NCI-H1436 treated with DMSO at 0.1 percent for 48 hours (cell line): ENCODE measurements at places on chromosomes 11 and 22.

DNA sequence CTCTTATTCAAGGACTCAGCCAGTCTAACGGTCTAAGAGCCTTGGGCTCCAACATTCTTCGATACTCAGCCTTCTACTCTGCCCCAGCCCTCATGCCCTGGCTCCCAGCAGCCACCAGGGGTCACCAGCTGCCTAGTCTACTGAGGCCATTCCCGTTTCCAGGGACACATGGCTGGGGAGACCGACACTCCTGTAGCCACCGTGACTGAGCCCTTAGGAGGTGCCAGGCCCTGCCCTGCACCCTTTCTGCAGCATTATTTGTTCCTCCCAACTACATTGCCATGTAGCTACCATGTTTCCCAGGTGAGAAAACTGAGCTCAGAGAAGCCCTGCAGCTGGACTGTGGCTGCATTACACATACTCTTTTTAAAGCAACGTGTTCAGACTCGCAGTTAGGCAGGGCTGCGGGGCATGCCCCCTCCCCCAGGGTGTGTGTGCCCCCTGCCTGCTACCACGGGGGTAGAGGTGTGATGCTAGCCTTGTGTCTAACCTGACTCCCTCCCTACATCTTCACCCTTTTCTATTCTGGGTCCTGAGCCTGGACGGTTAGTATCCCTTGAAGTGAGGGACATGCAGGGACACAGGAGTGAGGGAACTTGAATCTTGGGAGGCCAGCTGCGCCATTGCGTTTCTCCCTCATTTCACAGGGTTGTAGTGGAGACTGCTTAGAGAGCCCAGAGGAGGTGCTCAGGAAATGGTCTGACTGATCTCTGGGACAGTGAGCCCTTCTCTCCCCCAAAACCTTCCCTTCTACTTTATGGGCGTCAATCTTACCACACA lies 17.5 kb downstream of the ATG16L2 start:
- DNase-seq, result peak; percentile 23

- DNase-seq, result no peak
These were observed at the start of gene INPPL1 for GRCh38 chr11:72224564-72225410. Gene INPPL1, plus strand, starts transcription at chr11:72224767. Its CDS starts 218 bp downstream, at chr11:72224985.

- DNase-seq, result no peak
These were observed 3922.5 kb upstream of the OR11H1 start for GRCh38 chr22:11605468-11605981.

DNA sequence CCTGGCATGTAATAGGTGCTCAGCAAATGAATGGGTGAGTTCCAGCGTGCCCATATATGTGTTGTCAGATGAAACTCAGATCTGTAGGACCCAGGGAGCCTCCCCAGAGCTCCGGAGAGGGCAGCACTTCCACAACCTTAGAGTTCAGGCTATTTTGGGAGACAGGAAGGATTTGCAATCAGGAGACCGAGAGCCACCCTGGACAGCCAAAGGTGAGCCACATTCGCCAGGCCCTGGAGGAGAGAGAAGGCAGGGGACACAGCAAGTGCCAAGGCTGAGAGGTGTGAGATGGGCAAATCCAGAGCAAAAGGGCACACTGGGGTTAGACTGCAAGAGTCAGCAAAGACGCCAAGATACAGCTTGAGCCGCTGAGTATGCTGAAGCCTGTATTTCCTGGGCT lies 66.4 kb downstream of the CD82 start:
- DNase-seq, result no peak

DNA sequence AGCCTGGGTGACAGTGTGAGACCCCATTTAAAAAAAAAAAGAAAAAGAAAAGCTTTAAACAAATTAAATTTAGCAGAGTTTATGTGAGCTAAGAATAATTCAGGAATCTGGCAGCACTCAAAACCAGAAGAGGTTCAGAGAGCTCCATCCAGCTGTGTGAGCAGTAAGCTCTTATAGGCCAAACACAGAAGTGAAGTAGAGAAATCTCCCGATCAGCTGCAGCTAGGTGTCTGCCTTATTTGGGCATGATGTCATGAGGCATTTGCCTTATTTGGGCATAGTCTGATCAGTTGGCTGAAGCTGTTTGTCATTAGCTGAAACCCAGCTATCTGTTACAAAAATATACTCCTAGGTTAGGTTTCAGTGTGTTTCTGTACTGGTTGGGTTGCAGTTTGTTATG lies 8.2 kb downstream of the MS4A15 start:
- no peak for DNase-seq

- no peak for DNase-seq
These were observed 116.6 kb upstream of the THY1 start for GRCh38 chr11:119539583-119539982.

DNA sequence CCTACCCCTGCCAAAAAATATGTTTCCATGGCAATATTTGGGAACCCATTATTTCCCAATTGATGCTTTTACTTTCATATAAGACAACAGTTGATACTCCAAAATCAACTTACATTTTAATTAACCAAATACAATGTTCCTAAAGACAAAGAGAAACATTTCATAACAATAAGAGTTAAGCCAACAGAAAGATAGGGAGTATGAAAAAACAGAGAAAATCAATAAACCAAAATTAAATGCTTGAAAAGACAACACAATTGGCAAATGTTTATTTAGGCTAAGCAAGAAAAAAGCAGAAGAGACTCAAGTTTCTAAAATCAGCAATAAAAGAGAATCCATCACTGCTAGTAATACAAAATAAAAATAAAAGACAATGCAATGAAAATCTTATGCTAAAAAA lies 123.1 kb upstream of the VPREB1 start:
- DNase-seq, result no peak

DNA sequence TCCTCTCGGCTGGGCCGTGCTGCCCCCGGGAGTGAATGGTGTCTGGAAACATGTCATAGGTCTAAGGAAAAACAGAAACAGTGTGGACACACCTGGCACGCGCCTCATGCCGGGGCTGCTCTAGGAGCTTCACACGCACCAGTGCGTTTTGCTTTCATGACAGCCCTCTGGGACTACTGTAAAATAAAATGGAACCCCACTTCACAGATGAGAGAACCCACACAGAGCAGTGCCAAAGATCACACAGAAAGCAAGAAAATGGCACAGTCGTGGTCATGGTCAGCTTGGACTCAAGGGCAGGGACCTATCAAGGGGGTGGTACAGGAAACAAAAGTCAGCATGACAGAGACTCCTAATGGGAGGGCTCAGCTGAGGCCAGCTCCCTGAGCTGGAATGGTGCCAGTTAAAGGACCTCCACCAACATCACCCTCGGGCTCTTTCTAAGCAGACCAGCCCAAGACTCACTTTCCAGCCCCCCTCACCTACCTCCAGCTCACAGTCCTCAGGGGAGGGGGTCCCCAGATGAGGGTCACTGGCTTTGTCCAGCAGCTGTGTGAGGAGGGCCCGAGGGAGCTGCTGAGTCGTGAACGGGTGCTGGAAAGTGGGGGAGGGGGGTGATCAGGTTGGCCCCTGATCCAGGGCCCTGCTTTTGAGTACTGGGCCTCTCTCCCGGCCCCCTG lies 3.3 kb downstream of the MAP4K2 start:
- DNase-seq, result no peak

DNA sequence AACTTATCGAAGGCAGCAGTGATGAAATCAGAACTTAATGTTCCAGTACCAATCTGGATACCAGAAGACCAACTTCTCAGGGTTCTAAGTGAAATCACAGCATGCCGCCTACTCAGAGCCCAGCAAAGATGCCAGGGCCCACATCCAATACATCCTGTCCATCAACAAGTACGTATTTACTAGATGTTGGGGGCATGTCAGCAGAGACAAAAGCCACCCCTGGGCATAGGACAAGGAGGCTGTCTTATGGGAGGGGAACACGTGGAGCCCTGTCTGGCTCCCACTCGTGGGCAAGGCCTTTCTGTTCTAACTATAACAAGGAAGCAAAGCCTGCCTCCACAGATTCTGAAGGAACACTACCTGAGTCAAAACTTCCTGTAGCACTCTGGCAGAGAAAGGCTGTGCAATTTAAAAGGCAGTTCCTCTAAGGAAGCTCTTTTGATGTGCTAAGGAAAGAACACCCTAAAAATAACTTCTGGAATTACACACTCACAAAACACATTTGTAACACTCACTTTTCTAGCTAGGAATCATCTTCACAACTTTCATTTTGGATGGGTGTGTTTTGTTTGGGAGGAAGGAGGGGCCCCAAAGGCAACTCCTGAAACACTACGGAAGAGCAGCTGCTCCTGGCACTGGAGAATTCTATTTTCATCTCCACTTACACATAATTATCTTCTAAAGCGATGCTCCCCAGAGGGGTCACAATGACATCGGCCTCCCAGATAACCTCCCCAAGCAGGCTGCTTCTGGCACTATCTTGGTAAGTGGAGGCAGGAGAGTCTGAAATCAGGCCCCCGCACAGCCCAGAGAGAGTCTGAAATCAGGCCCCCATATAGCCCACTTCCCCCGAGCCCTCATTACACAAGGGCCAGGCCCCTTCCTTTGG lies 14.2 kb downstream of the SMCO4 start:
- DNase-seq, result peak; percentile 71

DNA sequence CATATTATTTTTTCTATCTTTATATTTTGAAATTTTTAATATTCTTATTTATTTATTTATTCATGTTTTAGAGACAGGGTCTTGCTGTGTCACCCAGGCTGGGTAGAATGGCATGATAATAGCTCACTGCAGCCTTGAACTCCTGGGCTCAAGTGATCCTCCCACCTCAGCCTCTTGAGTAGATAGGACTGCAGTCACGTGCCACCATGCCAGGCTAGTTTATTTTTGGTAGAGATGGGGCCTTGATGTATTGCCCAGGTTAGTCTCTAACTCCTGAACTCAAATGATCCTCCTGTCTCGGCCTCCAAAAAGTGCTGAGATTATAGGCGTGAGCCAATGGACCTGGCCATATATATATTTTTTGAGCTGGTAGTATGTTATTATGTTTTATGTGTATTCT lies 2.4 kb upstream of the SPDYC start:
- DNase-seq, result no peak

DNA sequence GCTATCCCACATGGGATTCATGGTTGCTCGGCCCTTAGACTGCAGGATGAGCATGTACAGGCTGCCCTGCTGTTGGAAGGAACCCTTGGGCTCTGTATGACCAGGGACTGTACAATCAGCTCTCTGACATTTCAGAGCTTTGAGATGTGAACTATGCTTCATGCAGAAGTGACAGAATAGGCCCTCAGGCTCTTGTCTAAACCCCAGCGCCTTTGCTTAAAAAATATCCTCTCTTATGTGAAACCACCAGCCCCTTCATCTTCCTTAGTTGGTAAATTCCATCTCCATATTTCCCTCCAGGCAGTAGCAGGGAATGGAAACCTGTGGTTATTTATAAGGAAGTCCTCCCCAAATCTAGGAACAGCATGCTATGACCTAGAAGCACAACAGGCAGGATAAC lies 78.9 kb upstream of the PLET1 start:
- DNase-seq, result no peak

- DNase-seq, result no peak
These were observed 279.8 kb downstream of the DDX10 start for GRCh38 chr11:108944471-108945178.

DNA sequence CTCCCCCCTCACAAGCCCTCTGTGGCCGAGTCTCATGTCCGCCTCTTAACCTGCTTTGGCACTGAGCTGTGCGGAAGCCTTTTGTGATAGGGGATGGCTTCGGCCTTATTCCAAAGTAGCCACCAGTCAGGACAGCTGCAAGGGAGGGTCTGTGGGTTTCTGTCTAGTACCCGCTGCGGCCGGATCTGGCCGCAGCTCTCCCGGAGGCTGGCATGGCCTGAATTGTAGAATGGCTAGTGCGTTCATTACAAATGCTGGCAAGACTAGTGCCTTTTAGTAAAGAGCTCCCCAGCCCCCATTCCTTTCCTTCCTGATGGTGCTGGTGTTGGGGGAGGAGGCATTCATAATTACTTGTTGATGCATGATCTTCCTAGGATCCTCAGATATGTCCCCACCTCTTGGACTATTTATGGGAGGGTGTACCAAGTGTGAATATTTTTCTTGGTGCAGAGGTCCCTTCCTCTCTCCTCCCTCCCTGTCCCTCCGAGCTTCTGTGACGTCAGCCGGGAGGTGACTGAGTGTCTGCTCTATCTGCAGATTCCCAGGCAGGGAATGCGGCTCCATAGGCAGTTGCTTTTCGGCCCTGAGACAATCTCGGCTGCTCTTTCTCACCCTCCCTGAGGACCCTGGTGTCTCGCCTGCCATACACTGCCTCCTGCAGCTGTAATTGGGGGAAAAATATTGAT lies 108.7 kb upstream of the E2F8 start:
- no peak for DNase-seq

GRCh38 chr11:122703541-122704272 lies 48.2 kb downstream of the UBASH3B start:
- no peak for DNase-seq

DNA sequence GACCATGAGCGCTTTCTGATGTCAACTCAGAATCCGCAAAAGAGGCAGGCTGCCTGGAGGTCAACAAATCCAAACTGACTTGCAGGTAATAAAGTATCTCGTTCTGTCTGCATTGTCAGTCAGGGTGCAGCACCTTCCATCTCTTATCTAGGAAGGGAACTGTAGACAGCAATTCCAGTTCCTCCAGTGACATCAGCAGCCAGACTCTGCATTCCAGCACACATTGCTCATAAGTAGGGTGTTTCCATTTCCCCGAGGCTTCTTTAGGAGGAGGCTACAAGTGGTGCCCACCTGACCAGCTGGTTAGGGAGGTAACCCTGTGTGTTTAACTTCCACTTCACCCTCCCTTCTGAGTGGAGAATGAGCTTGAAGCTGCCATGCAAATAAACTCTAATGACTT lies 53.3 kb downstream of the NTM start:
- DNase-seq, result no peak

DNA sequence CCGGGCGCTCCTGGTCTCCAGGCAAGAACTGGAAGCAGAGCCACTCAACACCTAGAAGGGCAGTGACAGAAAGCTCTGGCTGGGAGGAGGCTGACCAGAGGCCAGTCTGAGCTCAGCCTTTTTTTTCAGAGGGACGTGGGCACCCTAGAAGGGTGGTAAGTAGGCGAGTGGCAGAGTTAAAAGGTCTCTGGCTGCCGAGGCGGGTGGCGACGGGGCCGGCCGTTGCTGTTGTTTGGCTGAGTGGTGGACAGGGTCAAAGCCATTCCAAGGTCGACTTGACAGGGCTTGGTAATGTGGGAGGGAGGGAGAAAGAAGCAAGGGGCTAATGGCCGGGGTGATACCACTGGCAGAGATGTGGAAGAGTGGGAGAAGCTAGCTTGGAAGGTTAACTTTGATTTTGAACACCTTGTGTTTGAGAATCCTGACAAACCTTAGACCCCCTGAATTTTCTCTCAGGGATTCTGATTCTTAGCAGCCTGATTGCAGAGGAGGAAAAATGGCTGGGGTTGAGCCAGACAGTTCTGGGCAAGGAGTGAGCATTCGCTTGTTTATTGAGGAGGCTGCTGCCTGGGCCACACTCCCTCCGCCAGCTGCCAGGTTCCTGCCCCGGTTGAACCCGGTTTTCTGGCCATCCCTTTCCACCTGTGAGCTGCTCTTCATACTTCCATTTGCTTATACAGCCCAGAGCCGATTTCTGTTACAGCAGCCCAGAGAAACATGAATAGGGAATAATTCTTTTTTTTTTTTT lies 868 bp upstream of the SYCE3 start:
- DNase-seq, result no peak

- no peak for DNase-seq
These were observed 67.4 kb upstream of the ARFGAP3 start for GRCh38 chr22:42924436-42924835.

- no peak for DNase-seq
These were observed 3.8 kb upstream of the KCNQ1OT1 start for GRCh38 chr11:2703363-2704141.

GRCh38 chr11:125374398-125374797 lies 121.7 kb downstream of the FEZ1 start:
- no peak for DNase-seq
